GM04503 (cell line): ENCODE measurements at places on chromosomes 7 and 10.

GRCh38 chr7:137609500-137609899 is 237.3 kb downstream of the DGKI start:
- no peak for DNase-seq

- no peak for DNase-seq
Measured at GRCh38 chr10:93790439-93790838, 32.7 kb downstream of the LGI1 start.

- no peak for DNase-seq
Measured at GRCh38 chr7:47588704-47589225, 6.9 kb upstream of the TNS3 start.

GRCh38 chr10:11522821-11523245 is 88.6 kb downstream of the USP6NL start:
- no peak for DNase-seq

- DNase-seq: no peak
Measured at GRCh38 chr7:124791426-124791825, 25.8 kb upstream of the GPR37 start.

DNA sequence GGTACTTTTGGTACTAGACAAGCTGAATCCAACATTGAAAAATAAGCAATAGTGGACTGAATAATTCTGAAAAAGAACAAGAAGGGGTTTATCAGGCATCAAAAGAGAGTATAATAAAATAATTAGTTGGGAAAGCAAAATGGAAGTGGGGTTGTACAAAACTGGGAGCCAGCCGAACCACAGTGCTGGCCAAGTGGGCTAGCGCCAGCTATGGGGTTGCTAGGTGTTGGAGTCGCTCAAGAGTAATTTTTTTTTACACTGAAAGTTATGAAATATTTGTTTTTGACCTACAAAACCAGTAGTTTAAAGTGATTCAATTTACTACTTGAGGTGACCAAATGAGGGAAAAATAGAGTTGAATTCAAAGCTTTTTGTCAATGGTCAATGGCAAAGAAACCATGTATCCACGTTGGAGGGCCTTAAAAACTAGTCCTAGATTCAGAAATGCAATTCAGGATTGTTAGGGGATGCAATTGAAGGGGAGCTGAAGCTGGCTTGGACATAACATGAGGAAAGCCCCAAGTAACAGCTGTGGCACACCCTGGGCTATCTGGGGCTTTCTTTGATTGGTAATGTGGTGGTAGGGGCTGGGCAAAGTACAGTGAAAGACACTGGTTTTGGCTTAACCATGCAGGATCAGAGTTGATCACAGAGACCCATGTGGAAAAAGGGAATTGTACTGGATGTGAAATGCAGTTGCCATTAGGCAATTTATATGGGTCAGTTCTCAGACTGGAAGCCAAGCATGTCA is 28.3 kb upstream of the MSMB start:
- DNase-seq: no peak

- no peak for DNase-seq
Measured at GRCh38 chr7:132930881-132931280, 151.0 kb downstream of the CHCHD3 start.
